Camera-type eye (tissue), 1 donor: ENCODE measurements at places on chromosomes 7 and 10. TPM values are rescaled to one million over a fixed set of nuclear protein-coding genes. Genes with fewer than 3 reads are reported as not detected.

ATP6V0A4 gene
- total RNA-seq, result 0.66 TPM

CDHR1 gene
- total RNA-seq, result 150 TPM

WNT16 gene
- total RNA-seq, result 5.6 TPM

SSC4D gene
- 1.5 TPM for total RNA-seq

NKX2-3 gene
- total RNA-seq, result not detected

PTPRN2 gene
- total RNA-seq, result 13.2 TPM

NUDT5 gene
- total RNA-seq, result 42.3 TPM

FXYD4 gene
- total RNA-seq, result not detected

LEP gene
- total RNA-seq, result not detected

IFIT1 gene
- 17.8 TPM for total RNA-seq

PRRT4 gene
- total RNA-seq, result 6.8 TPM

ADAP1 gene
- 11.3 TPM for total RNA-seq

FFAR4 gene
- not detected for total RNA-seq

SPDYE16 gene
- total RNA-seq, result 1.2 TPM

KAZALD1 gene
- 24.5 TPM for total RNA-seq

ZFYVE27 gene
- 30.5 TPM for total RNA-seq

XRCC2 gene
- 5.3 TPM for total RNA-seq

TES gene
- 76.4 TPM for total RNA-seq

DKK1 gene
- 5.7 TPM for total RNA-seq

UTF1 gene
- not detected for total RNA-seq

CRTAC1 gene
- total RNA-seq, result 19.3 TPM

TUBB8 gene
- total RNA-seq, result not detected

NOLC1 gene
- total RNA-seq, result 42.1 TPM
